ENCODE measurements at places on chromosomes 3 and 15.

DNA sequence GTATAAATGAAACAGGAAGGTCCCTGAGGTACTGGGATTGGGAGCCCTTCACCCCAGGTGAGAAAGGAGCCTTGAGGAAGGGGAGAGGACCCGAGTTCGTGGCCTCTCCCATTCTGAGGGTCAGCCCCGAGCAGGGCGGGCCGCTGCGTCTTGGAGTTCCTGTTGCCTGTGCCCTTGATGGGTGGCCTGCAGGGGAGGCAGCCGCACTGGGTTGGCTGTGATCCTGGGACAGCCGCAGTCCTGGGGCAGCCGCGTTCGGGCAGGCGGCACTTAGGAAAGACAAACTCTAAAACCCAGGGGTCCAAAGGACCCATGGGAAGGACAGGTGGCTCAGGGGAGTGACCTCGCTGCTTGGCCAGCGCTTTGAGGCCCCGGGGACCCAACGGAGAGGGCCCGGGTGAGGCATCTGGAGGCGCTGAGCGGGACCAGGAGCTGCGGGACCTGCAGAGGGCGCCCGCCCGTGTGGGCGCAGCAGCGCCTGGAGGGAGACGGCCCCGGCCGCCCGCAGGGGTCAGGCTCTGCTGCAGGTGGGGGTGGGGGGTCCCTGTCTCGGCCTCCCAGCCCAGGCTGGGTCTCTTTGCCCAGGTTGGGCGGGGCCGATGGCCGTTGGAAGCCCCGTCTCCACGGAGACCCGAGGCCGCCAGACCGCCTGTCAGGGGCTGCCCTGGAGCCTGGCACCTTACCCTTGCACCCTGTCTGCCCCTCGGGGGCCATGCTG lies 65.1 kb downstream of the HMCES start:
- DNase-seq = no peak

GRCh38 chr15:37217567-37217966 lies 117.2 kb upstream of the MEIS2 start:
- no peak for DNase-seq

- no peak for DNase-seq
Measured at GRCh38 chr15:34799149-34800101, 4.1 kb upstream of the ACTC1 start.

DNA sequence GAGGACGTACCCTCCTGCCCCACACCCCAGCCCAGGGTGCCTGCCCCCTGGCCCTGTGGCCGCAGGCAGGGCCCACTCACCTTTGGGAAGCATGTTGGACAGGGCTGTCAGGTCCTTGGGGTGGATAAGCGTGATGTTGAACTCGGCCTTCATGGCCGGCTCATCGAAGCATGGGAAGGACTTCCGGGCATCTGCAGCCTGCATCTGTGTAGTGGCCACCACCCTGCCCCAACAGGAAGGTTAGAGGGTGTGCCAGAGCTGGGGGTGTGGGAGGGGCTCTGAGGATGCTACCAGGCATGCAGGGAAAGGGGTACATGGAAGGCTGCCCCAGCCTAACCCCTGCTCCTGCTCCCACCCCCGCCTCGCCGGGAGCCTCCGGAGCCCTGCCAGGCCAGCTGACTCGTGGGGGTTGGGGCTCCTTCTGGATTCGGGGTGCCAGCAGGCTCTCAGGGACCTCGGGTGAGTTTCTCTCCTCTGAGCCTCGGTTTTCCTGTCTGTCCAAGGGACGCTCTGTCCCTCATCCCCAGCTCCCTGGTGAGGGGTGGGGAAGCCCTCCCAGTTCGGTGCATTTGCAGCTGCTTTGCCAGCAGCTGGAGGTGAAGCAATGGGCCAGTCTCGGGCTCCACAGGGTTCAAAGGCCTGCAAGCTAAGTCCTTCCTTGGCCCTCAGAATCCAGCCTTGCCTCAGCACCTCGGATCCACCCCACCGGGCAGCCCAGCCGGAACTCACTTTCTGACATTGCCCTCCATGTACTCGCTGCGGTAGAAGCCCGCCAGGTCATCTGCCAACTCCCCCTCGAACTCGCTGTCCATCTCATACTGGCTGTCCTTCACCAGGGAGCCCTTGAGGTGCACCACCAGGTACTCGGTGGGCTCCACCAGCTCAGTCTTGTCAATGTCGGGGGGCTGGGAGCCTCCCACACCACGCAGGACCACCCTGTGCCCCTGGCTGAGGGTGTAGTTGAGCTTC lies 9.1 kb downstream of the ANPEP start:
- no peak for DNase-seq

GRCh38 chr3:37527361-37527760 lies 334.3 kb upstream of the CTDSPL start:
- no peak for DNase-seq

- DNase-seq = no peak
Measured at GRCh38 chr15:39580485-39581241, at the start of gene THBS1. TSS of gene THBS1 (plus strand) at chr15:39581079. CDS start at chr15:39581858, 779 bp downstream.

DNA sequence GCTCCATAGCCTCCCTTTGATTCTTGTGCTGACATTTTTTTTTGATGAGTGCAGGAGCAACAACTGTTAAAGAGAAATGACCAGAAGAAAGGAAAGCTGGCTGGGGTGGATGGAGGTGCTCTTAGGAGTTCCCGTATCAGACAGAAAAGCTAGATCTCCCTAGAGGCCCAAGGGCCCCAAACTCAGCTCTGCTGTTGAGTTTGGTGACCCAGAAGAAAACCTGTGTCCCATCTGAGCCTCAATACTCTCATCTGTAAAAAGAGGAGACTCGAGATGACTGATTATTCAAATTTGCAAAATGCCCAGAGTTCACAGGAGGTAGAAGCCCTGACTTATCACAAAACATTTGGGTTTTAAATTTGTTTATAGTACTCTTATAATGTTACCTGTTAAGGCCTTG lies 142.4 kb downstream of the TIGIT start:
- no peak for DNase-seq

DNA sequence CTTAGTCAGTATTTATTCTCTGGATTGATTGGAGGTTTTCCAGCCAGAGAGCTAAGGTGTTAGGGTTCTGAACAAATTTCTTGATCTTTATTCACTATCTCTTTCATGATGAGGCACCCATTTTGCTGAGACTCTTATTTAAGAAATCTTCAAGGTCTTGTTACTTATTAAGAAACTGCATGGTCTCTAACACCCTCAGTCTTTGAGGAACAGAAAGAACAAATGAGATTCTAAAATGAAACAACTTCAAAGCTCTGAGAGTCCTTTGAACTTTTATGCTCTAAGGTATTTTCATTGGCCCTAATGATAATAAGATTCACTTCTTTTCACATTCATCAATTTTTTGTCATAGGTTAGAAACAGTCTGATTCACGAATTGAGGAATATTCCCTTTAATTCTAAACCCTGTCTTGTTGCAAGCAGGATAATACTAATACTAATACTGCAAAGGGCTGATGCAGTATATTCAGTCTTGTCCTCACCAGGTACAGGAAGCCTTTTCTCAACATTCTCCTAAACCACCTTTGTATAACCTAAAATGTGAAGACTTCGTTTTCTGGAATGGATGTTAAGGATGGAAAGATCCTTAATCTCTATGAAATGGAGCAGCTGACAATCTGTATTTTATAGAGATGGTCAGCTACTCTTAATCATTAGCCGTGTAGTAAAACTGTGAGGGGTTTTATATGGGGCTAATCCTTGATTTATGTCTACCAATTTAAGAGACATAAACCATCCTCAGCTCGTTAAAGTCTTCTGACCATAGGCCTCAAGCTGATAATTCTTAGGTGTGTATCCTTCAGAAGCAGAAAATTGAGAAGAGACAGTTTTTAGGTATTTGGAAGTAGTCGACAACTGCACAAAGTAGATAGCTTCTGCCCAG lies 198.3 kb downstream of the OTOL1 start:
- no peak for DNase-seq

DNA sequence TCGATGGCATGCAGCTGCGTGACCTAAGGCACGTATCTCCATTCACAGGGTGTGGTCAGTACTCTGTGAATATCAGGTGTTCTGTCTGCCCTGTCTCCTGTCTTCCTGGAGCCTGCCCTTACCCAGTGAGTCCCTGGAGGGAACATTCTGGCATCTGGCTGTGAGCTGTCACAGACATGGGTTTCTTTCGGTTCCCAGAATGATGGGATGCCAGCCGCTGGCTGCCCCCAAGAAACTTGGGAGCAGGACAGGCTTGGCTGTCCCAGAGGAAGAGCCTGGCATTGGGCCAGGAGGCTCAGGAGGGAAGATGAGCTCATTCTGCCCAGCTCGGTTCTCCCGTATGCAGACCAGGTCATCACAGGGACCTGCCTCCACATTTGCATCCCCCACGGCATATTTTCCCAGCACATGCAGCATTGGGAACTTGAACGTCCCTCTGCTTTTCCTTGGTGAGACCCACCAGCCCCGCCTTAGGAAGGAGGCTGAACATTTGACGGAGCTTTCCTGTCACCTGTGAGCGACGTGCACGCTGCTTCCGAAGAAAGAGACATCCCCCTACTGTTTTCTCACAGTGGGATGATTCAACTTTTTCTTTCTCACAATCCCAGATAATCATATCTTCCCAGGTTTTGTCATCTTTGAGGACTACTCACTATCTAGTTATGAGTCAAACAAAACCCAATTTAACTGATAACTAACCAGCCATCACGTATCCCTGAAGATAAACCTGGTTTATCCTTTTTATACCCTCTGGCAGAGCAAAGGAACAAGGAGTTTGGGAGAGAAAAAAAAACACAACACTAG lies 22.0 kb upstream of the PGPEP1L start:
- DNase-seq = no peak

DNA sequence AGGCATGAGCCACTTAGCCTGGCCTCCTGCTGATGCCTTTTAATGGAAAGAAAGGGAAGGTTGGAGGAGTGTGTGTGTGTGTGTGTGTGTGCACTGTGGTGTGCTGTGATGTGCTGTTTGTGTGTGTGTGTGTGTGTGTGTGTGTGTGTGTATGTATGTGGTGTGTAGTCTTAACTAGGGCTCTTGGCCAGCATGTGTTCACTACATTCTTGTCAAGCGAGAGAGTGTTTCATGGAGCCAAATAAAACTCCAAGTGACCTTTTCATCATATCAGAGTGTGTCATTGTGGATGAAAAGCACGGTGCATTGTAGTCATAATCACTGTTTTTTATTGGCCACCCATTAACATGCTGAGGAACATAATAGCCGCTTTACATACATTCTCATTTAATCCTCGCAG lies 30.8 kb upstream of the BHLHE40 start:
- DNase-seq = no peak

DNA sequence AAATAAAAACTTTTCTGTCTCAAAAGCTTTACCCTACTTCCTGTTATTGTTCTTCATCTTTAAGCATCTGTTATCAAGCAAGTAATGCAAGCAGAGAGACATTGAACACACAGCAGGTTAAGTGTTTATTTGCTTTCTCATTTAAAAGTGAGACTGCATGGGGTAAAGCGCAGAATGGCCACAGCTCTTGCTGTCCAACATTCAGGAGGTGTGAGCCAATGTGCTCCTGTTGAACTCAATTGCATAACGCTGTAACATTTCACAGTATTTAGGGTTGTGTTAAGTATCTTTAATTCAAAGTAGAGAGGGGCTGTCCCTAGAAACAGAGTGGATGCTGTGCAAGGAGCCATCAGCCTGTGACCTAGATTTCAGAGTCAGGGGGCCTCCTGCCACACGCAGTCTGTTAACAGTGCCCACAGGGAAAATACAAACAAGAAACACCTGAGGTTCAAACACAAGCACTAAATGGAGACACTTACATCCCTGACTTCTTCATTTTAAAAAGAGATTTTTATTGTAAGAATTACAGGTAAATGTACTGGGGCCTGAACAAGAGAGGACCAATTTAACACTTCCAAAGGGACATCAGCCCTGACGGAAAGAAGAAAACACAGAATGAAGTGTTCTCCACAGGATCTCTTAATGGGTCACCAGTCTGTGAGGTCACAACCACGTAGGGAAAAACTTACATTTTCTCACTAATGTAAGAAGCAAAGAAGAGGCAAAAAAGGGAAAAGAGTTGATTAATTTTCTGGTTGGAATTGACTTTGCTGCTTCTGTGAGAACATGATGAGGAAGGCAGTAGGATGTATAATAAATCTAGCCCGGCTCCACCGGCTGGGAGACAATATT lies 815.1 kb downstream of the VGLL3 start:
- DNase-seq = peak; percentile 86

DNA sequence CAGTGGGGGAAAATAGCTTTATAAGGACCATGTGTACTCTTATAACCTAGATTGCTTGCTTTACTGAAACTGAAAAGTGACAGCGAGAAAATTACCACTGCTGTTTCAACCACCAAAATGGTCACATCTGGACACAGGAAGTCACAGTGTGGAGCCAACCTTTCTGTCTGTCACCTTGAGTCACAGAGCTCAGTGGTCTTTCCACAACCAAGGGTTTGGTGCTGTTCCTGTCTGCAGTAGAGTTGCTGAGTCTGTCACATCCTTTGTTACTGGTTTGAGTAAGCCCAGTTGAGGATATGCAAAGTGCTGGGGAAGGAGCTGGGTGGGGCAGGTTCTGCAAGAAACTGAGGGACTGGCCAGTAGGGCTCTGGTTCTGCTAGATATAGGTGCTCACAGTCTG lies 139.1 kb upstream of the EIF1B start:
- no peak for DNase-seq

DNA sequence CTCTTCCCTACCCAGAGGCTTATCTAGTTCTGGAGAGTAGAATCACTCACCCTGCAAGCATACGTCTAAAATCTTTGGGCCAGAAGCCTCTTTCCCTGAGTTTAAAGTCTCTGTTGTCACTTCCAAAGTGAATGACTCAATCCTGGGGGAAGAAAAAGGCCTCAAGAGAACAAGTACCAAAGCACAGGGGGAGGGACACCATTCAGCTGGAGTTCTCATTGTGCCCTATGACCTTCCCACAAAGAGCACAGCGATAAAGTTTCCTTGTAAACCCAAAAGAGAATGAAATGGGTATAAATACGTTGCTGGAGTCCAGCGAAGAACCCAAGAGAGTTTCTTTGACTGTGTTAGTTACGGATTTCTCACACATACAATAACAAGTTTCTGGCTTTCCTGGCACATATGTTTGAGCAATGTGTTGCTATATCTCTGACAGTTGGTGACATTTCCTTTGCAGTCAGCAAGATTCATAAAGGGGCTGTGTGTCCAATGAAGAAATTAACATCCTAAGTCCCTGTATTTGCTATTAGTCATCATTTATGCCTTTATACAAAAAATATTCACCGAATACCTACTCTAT lies 107.3 kb upstream of the PTPRG start:
- DNase-seq = no peak

GRCh38 chr15:63514531-63514943 lies 10.1 kb downstream of the USP3 start:
- DNase-seq = no peak

All from NCI-H1417 treated with DMSO at 0.1 percent for 48 hours (cell line).